Activated naive CD4-positive, alpha-beta T cell (primary cell): ENCODE measurements at places on chromosomes 7 and 10.

DNA sequence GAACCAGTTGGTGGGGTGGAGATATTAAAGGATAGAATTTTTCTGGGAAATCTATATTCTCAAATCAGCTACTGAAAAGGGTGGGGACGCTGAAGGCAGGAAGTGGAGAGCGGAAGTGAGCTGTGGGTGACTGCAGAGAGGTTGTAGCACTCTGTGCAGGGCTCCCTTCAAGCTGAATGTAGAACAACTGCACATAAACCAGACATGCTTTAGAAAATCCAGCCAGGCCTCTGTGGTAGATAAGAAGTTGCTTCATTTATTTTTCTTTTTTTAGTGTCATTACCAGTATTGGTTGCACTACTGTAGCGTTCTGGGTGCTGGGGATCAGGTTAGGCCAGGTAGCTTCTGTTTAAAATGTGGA is 127.8 kb downstream of the CELF2 start:
- DNase-seq = no peak

DNA sequence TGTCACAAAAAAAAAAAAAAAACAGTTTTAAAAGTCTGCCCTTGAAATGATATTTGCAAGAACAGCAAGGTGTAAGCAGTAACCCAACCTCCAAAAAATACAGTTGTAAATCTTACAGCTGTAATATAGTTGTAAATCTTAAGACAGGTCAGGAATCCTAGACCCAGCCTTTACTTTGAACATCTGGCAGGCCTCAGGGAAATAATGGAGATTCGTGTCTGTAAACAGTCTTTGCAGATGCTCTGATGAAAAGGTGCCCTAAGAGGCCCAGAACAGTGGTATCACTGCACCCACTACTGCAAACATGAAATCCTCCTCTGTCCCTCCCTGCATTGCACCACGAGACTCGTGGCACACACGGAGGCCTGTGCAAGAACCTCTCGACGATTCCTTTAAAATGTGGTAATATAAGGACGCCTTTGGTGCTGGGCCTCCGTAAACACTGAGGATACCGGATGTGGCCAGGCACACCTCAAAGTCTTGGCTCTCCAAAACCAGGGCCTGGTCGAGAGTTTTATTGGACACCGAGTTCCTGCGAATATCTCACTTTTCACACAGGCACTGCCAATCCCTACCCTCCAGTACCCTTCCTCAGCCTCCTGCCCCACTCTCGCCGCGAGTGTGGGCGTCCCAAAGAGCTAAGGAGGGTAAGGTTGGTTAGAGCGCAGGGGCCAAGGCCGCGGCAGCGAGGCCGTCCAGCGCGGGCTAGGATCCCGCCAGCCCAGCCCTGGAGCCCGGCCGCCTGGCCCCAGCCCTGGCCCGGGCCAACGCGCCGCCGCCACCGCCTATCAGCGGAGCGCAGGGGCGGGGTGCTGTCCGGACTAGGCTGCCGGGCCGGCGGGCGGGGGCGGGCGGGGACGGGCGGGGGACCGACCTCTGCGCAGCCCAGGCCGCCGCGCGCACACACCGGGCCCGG is at the start of gene REEP3:
REEP3 (plus strand) TSS at position 902 of the 916 bp plus-strand sequence. CDS start 145 bp downstream, outside the sequence.
- peak; percentile 21 for DNase-seq

DNA sequence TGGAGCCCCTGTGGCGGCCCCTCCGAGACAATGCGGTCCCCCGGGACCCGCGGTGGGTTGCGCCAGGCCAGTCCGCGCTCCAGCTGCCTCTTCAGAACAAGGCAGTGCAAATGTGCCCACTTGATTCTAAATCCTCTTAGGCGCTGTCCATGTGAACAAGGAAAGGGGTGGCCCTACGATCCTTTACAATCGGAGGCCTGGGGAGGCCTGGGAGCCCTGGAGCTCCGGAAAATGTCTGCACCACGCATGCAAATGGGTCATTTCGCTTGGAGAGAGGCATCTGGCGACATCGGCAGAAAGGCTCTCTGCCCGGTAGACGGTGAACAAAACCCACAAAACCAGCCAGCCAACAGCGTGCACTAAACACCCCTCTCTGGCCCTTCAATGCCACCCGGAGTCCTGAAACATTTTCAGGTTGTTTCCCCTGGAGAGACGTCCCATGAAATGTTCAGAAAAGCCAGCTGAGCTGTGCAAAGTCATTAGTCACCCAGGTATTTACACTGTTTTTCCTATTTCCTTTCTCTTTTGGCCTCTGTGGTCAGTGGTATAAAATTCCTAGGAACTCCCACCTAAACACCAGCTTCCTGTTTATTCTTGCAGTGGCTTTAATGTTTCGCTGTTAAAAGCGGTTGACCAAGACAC is 102.8 kb upstream of the ZNF438 start:
- no peak for DNase-seq

DNA sequence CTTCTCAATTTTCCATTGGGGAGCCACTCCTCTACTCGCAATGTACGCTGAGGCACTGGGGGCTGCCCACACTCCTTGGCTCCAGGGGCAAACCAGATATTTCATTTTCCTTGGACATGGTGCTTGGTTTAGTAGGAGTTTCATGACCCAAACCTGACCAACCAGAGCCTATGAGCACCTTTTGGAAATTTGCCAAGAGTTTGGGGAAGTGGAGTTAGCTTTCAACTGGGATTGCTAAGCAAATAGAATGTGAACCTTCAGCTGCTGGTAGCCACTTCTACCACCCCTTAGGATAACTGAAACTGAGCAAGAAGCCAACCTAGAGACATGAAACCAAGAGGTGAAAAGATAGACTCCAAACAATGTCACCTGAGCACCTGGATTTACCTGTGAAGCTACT is 74.9 kb upstream of the COL13A1 start:
- DNase-seq = no peak

DNA sequence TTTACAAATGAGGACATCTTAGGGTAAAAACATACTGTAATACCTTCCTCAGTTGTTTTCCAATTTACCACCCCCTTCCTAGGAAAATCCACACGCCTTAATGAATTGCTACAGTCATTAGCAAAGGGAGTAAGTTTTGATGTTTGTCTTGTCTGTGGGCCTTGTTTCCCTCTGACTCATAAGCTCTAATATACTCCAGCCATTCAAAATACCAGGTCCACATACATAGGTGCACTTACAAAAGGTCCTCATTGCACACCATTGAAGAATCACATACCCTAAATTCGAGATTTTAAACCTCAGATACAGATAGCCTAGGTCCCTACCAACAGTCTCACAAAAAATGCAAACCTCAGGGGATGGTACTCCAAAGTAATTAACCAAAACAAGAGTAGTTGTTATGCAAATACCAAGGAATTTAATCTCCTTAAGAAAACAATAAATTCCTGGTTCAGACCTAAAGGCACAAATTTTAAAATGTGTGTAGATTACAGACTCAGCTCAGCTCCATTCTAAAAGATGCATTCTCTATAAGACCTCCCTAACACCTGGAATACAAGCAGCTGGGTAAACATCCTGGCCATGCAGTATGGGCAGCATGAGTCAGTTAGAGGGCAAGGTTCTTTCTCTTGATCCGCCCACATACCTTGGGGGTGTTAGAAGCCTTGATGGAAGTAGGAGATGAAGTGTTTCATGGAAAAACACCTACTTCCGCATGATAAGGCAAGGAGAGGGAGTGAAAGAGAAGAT is 3.0 kb upstream of the LIPK start:
- DNase-seq = no peak

GRCh38 chr7:594920-595620 is 75.4 kb upstream of the PDGFA start:
- no peak for DNase-seq

DNA sequence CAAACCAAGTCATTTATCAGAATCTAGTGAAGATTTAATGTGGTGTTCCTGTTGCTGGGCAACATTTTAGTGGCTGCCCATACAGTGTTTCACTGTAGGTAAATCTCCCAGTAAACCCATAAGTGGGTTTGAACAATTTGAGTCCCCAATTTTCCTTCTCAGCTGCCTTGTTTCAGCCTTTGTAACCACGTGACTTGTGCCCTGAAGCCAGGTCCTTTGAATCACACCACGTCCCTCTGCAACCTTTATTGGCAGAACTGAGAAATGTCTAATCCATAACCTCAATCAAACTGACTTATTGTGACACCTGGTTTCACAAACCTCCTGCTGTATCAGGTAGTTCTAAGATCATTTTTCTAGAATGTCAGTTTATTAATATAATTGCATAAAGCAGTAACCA is 30.1 kb downstream of the SND1 start:
- DNase-seq = no peak

- no peak for DNase-seq
Measured at GRCh38 chr7:79933144-79933543, 201.5 kb upstream of the GNAI1 start.

DNA sequence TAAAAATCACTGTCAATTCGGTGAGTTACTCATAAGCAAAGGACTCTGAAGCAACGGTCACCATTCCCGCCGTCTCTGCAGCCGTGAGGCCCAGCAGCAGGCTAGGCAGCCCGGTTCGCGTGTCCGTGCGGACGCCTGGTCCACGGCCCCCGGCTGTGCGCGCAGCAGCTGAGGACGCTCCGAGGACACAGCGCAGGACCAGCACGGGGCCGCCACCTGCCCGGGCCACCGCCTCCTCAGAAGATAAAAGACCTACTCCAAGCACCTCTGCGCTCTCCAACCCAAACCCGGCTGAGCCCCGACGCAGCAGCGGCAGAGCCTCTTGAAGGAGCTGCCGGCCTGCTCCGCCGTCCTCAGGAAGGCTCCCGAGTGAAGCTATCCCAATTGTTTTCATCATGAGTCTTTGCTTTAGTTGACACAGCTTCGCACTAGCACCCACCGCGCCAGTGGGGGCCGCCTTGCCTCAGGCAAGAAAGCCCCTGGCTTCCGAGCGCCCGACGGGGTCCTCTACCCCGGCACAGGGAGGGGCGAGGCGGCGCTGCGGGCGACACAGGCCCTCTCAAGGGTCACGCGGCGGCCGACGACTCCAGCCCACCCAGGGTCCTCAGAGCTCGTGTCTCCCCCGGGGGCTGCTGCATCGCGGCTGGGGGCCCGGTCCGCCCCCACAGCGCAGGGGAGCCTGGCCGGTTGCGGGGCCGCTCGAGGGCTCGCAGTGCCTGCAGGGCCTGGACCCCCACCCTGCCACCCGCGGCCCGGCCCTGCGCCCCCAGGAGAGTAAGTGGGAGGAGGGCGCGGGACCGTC is 16.9 kb upstream of the GPR146 start:
- DNase-seq = no peak

GRCh38 chr10:1513221-1513620 is 224.1 kb downstream of the ADARB2 start:
- no peak for DNase-seq

- DNase-seq = no peak
Measured at GRCh38 chr10:123252779-123253178, 98.6 kb downstream of the BUB3 start.
